ENCODE measurements at places on chromosomes 2 and 18.

DNA sequence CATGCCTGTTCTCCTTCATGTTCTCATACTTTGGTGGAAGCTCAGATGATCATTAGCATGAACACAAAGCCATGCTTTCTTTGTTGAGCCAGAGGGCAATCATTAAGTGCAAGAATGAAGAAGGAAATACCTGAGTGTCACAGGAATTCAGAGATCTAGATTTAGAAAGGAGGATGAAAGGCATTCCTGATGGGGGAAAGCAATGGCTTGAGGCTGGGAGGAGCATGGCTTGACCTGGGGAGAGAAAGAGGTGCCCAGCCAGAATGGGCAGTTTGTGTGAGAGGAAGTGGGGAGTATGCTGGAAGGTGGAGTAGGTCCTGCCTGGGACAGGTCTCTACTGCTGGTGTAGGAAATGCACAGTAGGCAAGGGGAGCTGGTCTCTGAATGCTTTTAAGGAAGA lies 35.1 kb downstream of the SLC4A3 start:
- DNase-seq = no peak

DNA sequence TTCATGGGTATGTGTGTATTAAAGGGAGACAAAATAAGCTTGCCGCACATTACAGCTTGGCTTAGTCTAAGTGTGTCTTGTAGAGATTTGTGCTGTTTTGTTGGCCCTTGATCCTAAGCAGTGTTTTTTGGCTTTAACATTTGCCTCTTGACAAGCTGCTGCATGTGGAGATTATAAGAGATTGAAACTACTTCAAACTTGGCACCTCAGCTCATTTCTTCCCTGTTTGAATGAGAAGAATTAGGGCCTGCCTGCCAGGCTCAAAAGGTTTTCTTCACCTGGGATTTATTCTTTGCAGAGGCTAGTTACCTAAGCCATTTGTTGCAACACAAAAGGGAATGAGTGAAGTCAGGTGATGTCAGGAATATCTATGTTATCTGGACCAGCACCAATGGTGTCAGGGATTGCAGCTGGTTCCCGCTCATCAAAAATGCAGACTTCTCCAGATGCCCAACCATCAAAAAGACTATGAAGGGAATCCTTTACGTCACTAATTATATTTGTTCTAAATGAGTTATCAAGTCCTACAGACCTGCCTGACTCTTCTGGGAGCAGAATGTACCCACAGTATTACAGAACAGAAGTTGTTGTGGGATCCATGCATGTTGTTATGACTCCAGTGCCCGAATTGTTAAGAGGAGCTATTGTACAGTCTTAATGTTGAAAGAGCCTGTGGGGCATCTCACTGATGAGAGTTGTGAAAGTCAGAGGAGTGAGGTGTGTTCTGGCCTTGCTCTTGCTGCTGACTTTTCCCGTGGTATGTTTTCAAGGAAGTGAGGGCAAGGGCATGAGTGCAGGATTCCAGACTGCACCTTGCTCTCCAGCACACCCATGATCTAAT lies 31.0 kb downstream of the ABCA12 start:
- no peak for DNase-seq

DNA sequence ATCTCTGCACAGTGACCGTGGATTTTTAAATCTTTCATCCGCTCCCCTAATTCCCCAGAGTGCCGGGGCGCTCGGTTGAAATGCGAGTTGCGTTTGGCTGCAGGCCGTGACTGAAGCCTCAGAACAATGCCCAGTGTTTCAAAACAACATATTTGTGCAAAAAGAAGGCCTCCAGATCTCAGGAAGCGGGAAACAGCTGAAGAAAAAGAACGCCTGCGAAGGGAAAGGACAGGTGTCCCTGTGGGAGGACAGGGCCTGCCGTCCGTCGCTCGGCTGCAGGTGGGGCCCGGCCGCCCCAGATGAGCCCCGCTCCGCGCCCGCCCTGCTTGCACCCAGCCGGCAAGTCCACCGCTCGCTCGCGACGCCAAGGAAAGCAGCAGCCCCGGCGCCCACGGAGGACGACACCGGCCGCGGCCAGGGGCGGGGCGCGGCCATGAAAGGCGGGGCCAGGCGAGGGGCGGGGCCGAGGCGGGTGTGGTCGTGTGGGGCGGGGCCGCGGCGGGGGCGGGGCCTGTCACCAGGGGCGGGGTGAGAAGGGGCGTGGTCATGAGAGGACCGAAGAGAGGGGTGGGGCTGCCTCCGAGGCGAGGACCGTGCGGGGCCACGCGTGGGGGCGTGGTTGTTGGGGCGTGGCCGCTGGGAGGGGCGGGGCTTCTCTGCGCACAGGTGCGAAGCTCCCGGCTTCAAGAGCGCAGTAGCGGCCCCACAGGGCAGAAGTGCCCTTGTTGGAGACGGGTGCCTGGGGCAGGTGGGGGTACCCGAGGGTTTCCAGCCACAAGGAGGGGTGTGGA lies 17.6 kb upstream of the BOK start:
- DNase-seq = no peak

- no peak for DNase-seq
Measured at GRCh38 chr2:191474464-191474863, 203.5 kb upstream of the NABP1 start.

GRCh38 chr2:218214116-218214515 lies 2.9 kb upstream of the ARPC2 start:
- DNase-seq = no peak

GRCh38 chr2:105062158-105062557 lies 24.3 kb downstream of the MRPS9 start:
- no peak for DNase-seq

- DNase-seq = no peak
Measured at GRCh38 chr2:212708355-212708754, 169.8 kb upstream of the ERBB4 start.

- DNase-seq = no peak
Measured at GRCh38 chr2:33267756-33268155, 208.7 kb upstream of the RASGRP3 start.

DNA sequence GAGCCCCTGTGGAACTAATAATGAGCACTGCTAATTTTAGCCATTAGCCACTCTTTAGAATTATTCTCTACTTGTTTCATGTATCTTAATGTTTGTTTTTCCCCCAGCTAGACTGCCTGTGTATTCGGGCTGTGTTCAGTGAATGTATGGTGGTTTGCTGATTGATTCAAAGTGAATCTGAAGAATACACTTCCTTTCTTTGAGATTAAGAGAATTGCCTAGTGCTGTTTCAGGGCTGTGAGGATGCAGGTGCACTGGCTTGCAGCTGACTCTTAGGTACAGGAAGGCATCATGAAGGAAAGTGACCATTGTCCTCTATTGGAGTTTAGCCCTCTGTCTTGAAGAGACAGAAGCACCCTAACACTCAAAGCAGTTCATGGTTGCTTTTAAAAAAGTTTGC lies 138.7 kb downstream of the CERS6 start:
- DNase-seq = no peak

DNA sequence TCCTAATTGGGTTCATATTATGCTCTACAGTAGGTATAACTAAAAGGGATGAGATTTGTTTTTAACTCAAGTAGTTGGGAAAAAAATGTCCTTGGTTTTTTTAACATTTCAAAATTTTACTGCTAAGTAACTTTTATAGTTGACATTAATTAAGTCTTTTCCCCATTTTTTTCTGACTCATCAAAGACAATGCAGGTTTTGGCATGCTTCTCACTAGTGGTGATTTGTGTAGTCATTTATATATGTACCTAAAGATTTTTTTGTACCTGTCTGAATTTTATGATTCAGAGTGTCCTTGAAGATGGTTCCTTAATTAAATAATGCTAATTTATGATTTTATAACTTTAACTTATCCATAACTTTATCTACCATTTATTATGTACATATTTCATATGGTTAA lies 882.3 kb upstream of the TMEFF2 start:
- DNase-seq = no peak

DNA sequence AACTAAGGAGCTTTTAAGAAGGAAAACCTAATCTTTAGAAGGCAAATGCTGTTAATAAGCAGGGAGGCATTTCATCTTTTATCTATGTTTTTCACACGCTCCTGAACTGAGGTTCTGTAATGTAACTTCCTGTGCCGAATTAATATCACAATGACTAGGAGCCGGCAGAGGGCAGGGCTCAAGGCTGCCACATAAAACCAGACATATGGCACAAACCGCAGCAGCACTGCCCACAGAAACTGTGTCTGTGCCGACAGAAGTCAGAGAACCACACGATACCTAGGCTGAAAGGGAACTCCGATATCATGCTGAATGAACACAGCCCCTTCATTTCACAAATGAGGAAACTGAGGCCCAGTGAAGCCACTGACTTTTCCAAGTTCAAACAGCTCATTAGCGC lies 112.1 kb downstream of the EIPR1 start:
- no peak for DNase-seq

GRCh38 chr2:233436191-233436581 lies 81.9 kb downstream of the DGKD start:
- no peak for DNase-seq

GRCh38 chr2:206718296-206718695 lies at the start of gene DYTN:
DYTN (minus strand) TSS chr2:206718396; CDS start chr2:206718279, 117 bp downstream.
- no peak for DNase-seq

DNA sequence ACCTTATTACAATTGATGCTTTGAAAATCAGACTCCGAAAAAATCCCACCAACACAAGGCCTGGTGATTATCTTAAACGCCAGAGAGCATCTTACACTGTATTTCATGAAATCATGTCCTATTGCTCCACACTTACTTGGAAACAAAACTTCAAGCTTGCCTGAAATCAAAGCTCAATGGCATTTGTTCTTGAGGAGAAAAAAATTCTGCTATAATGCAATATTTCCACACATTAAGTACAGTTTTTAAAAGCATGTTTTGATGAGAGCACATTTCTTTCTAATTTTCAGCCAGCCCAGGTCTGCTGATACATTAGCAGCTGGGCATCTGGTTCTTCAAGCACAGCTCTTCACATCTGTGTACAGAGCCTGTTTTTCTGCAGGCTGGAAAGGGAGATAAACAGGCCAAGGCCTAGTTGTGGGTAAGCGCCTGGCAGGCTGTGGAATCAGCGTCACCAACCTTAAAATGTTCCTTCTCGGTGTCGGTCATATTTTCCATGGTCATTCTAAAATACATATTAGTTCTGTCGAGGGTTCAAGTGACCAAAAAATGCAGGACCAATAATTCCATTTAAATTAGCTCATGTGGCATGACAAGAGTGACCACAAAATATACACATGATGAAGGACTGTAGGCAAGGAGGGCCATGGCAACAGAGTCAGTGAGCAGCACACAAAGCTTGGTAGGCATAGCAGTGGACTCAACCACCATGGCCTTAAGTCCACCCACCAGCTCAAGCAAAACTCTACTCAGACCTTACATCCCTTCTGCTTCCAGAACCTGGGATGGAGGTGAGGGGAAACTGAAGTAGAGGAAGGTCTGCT lies 20.9 kb downstream of the SLC8A1 start:
- DNase-seq = no peak

All from NCI-H1694 (cell line).